ENCODE measurements at places on chromosomes 2 and 18. TPM values are rescaled to one million over a fixed set of nuclear protein-coding genes. Genes with fewer than 3 reads are reported as not detected.

GPR35 gene
- 1.6 TPM for polyA plus RNA-seq

EFR3B gene
- polyA plus RNA-seq, result 0.49 TPM

PAX8 gene
- polyA plus RNA-seq, result 19.0 TPM

SERPINB13 gene
- polyA plus RNA-seq, result not detected

SP140 gene
- polyA plus RNA-seq, result 0.48 TPM

SPEG gene
- 6.8 TPM for polyA plus RNA-seq

TMEM247 gene
- not detected for polyA plus RNA-seq

ASAP2 gene
- 12.5 TPM for polyA plus RNA-seq
